ENCODE measurements at places on chromosomes 1 and 21.

GRCh38 chr1:113928187-113928930 is 765 bp upstream of the HIPK1 start:
- no peak for DNase-seq

GRCh38 chr1:234582186-234582585 is 27.8 kb downstream of the IRF2BP2 start:
- no peak for DNase-seq

GRCh38 chr21:30211071-30211470 is 4.8 kb downstream of the CLDN8 start:
- DNase-seq: no peak

DNA sequence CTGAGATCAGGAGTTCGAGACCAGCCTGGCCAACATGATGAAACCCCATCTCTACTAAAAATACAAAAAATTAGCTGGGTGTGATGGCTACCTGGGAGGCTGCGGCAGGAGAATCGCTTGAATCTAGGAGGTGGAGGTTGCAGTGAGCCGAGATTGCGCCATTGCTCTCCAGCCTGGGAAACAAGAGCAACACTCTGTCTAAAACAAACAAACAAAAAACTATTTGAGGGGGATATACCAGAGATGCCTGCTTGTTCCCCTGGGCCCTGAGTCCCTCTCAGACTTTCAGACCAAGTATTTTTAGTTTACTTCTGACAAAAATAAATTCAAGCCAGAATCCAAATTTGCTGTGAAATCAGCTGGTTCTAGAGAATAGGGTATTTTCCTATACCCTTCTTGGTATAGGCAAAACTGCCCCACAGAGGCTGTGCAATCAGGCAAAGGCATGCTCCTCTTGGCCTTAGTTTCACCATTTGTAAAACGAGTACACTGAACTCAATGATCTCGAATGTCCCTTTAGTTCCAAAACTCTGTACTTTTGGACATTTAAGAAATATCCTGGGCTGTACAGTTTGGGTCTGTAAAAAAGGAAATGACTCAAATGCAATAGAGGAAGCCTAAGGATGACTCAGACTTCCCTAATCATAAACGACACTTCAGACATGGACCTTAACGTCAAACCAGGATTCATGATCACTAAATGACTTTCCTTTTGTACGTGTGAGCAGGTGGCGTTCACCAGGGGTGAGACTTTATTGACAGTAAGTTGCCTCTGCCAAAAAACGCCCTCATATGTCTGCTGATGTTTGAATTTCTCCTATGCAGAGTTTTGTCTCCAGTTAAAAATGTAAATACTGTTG is 16.1 kb downstream of the ENSA start:
- peak; percentile 95 for DNase-seq

DNA sequence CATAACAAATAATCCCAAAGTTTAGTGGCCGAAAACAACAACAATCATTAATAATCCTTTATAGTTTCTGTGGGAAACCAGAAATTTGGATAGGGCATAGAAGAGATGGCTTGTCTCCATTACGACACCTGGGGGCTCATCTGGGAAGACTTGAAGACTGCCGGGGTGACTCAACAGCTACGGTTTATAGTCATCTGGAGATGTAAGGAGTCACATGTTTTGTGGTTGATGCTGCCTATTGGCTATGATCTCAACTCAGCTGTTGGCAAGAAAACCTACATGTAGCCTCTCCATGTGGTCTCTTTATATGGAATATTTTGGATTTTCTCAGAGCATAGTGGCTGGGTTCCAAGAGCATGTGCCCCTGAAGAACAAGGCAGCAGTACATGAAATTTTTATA is 29.3 kb upstream of the TSPAN2 start:
- DNase-seq: peak; percentile 57

DNA sequence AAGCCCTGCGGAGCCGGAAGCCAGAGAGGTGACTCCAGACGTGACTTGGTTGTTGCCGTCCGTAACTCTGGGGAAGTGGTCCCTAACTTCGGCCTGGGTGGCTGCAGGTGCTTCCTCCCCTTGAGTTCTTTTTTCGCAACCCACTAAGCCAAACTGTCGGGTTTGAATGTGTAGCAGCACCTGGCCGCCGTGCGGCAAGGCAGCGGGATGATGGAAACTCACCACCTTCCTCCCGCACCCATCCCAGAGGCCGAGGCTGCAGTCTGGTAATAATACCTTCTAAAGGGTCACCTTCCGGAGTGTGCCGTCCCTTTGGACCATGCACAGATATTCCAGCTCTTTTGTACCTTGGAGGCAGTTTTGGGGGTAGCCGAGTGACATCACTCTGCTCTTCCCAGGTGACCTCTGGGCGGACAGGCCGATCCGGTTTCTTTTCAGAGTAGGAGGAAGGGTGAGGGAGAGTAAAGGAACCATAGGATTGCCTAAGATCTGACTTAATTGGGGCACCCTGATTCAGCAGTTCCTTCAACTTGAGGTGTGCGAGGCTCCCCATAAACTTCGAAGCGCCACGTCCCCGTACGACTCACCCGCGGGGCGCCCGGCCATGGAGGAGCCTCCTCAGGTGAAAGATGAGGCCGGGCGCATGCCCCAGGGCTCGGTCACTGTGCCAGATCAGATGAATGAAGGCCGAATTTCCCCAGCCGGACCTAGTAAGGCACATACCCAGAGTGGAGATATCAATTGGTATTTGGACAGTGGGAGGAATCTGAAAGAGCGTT is 1.0 kb downstream of the KCNK1 start:
- DNase-seq: no peak

DNA sequence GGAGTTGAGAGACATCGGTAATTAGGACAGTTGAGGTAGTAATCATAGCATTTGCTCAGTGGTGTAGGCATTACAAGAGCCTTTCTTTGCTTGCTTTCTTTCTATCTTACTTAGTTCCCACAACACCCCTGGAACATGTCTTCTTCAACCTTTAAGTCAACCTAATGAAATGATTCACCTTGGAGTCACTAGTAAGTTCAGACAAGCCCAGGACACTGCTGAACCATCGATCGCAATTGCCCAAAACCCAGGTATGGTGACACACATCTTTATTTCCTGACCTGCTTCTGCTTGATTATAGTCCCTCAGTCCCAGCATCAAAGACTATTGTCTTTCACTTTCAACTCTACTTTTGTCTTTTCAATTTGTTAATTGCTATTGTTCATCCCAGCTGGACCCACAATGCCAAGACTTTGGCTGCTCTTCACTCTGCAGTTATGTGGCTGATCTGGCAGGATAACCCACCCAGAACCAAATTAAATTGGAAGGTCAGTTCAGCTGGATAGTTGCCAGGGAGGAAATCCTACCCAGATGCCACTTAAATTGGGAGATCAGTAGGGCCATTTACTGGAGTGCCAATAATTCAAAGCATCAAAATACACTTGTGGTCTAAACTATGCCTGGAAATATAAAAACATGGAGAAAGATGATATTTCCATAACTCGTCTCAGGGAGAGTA is 272.9 kb downstream of the RWDD3 start:
- DNase-seq: no peak

- DNase-seq: no peak
Observed at GRCh38 chr1:110216844-110217444, 6.8 kb downstream of the KCNC4 start.

DNA sequence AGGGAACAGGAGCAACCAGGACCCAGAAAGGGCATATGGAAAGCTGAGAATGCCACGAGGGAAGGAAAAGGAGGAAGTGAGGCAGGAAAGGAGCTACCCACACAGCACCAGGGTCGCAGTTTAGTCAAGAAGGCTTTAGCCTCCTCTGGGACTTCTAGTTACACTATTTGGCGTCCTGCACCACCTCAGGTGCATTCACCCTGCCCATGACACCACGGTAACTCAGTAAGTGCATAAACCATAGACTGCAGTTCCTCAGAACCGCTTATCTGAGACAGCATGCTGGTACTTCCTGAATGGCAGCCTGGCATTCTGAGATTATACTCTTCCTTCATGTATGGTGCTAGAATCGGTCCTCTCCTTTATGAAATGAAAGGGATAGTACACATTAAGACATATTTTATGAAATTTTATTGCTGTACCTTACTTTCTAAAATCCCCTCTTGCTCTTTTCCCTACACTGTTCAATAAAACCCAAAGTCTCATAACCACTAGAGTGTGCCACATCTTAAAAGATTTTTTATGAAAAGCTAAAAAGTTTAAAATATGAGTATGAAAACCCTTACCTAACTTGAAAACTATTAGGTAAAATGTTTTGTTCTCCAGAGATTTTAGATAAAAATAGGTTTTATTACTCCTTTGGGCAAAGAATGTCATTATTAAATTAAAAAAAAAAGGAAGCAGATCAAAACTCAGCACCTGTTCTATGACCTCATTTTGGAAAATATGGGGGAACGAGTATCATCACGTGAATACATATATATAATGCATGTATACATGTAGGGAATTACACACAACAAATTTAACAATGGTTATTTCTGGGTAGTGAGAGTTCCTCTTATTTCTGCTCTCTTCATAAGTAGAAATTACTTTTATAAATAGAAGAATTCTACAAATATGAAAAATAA is 67.3 kb downstream of the VAV3 start:
- no peak for DNase-seq

- DNase-seq: no peak
Observed at GRCh38 chr1:170075186-170075585, 691 bp upstream of the KIFAP3 start.

DNA sequence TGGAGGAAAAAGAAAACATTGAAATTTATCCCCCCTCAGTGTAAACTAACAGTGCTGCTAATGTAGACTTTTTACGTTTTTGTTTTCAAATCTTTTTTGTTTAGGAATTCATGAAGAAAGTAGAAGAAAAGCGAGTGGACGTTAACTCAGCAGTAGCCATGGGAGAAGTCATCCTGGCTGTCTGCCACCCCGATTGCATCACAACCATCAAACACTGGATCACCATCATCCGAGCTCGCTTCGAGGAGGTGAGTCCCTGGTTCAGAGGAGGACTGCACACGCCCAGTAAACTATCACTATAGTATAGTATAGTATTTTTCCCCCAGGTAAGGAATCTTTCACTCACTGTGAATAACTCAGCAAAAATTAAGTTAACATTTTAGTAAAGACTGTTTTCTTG is 37.8 kb upstream of the BMP8A start:
- DNase-seq: no peak

GRCh38 chr1:47852006-47852718 is 145.0 kb downstream of the TRABD2B start:
- DNase-seq: no peak

DNA sequence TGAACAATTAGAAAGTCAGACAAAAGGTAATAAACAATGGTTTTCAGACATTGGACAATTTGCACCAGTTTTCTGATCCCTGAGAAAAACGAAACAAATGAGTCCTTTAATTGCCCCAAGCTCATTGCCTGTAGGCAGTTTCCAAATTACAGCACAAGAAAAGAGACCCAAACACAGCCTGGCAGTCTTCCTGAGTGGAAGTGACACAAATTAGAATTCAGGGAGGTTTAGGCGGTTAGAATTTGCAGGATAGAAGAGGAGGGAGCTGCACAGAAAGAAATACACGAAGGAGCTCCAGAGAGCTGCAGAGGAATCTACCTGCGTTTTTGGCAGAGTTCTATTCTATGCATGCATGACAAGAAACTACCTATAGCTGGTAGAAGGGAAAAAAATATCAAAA is 115.7 kb downstream of the PIGK start:
- no peak for DNase-seq

DNA sequence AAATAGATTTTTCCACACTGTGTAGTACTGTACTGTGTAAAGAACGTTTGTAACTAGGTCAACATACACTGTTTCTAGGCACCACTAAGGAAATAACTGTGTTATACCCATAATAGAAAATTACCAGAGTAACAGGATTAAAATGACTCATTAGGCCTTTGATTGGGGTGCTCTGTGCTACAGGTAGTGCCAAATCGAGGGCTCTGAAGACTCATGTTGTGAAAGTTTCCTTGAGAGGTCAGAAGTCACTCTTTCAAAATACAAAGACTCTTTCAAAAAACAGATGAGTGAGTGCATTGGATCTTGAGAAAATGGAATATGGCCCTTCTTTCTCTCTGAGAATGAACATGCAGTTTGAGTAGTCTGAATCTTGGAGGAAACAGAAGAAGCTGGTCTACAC is 143.0 kb downstream of the MRPL39 start:
- no peak for DNase-seq

GRCh38 chr1:80413969-80414368 is 1386.8 kb upstream of the ADGRL2 start:
- DNase-seq: no peak

DNA sequence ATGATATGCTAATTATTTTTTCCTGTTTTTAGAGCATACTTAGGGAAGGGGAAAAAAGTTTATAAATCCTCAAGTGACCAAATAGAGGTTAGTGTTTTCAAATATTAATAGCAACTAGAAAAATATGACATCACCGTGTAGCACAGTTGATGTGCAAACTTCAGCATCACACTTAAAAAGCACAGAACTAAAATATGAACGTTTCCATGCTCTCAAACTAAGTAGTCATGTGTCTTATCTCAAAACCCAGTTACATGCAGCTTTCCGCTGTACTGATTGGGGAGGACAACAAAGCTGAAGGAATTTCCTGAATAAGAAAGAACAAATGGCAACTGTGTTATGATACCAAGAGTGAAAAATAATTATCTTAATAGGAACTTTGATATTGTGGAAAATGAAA is 903.7 kb downstream of the ADGRL2 start:
- DNase-seq: no peak

DNA sequence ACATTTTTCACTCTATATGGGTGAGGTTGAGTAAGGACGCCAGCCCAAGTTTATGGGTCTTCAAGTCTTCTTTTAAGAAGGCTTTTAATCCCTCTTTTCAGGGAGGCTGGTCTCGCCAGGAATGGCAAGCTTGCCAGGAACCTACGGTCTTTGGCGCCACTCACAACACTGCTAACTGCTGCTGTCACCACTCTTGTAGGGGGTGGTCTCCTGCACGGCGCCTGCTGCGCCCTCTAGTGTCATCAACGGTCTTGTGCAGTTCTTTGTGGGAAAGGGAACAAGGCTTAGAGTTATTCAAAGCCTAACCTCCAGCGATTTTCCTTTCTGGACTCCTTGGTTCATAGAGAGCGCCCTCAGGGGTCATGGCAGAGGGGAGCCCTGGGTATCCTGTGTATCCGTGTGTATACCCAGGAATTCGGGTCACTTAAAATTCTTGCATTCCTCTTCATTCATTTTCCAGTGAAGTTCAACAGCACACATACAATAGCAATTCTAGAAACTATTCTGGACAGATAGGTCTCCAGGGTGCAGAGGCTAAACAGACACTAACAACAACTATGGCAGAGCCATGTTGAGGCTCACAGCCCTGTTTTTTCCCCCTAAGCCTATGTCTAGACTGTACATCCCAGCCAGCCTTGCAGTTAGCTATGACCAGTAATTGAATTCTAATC is 392.8 kb upstream of the CAMK1G start:
- DNase-seq: peak; percentile 69

- no peak for DNase-seq
Observed at GRCh38 chr21:46637952-46638746, 2.7 kb downstream of the PRMT2 start.

Measured in ELR (cell line).